ENCODE measurements at places on chromosomes 6 and 20.

DNA sequence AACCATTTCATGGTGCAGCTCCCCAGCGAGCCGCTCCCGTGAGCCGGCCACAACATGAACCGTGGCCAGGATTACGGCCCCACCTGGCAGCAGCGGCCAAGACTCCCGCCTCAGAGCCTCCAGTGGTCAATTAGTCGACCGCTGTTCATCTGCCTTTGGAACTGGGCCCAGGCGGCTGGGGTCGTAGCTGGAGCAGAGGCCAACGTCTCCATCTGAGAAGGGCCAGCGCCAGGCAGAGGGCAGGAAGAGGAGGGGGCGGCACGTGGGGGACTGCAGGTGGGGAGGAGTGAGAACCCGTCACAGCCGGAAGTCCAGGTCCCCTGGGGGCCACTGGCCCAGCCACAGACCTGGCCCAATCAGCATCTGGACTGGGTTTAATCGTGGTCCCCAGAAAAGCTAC is 184.3 kb downstream of the TAF4 start:
- no peak for DNase-seq

DNA sequence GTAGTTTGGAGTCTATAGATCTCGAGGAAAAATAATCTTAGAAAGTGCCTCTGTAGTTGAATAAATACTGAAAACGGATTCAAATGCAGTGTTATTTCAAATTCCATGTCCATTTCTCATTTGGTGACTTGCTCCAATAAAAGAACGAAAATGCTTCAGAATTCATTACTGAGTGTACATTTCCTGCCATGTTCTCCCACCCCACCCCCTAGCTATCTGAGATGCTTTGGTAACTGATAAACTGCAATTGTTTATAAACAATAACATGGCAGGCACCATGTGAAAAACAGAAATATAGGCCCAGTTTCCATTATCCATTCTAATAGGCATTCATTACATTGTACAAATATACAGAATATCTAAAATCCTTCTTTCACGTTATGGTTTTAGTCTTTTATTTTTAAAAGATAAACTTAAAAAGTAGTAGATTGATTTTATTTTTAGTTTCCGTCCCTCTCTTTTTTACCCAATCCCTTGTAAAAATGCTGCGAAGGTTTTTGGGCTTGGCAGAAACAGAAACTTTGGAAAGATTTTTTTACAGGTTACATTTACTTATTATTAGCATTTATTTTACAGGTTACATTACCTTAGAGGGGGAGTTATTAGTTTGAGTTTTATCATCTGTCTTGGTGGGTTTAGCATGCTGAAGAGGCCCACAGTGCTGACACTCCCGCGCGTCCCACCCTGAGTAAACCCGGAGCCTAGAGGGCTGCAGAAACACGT is 1.5 kb downstream of the FAM162B start:
- DNase-seq = peak; percentile 13

- DNase-seq = no peak
Observed at GRCh38 chr6:41647061-41647511, 8.8 kb downstream of the MDFI start.

DNA sequence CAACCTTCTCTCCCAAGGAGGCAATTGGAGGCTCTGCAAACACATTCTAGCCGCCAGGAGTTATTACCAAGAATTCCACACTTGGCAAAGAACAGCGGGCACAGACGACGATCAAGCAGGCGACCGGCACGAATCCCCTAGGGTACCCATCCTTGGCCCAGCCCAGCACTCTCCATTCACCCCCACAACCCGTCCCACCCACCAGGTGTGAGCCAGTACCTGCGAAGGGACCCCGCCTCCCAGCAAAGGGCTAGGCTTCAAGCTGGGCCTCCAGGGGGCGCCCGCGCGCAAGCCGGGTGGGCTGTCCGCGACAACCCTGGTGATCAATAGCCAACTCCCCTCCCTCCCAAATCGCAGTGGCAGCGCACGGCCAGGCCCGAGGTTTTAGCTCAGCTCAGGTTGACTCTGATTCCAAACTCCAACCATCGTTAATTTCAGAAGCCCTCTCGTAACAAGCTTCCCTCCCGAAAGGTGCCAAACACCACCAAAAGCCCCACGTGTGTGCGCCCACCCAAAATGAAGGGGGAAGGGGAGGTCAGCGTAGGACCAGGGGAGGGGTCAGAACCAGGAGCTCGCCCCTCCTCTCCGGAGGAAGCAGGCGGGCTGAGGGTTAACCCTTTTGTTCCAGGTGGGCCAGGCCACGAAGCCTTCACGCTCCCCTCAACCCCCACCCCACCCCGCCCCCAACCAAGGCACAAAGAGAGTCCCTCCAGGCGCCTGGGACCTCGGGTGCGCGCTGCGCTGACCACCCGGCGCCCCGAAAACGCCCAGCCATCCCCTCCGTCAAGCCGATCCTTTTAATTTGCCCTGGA is 2.1 kb downstream of the SALL4 start:
- DNase-seq = peak; percentile 75

DNA sequence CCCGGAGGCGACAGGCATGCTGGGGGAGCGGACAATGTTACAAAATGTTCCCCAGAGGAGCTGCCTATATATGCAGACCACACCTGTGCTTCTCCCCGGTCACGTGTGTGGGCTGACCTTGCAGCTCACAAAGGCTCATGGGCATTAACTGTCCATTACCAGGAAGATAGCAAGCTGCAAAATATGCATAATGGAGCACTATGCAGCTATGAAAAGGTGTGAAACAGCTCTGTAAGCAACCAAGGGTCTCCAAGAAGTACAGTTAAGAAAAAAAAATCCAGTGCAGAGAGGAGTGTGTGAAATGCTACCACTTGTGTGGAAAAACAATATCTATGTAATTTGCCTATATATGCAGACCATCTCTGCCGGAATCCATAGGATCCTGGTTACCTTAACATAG is 9.4 kb downstream of the TCF15 start:
- no peak for DNase-seq

DNA sequence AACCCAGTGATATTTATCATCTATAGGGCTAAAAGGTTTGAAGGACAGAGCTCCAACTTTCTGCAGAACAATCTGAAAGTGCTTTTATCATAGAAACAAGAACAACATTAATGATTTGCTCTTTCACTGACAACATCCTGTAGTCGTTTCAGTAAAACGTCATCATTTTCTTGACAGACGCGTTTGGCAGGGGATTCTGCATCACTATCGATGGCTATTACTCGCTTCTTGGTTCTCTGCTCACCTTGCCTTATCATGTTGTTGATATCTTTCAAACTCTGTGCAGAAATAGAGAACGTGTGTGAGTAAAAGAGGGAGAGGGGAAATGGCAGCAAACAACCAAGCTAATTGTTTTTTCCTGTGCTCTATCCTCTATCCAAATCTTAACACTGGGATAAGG is 47.1 kb upstream of the SAMHD1 start:
- DNase-seq = no peak

GRCh38 chr6:45965007-45965406 is 50.7 kb downstream of the CLIC5 start:
- DNase-seq = no peak

DNA sequence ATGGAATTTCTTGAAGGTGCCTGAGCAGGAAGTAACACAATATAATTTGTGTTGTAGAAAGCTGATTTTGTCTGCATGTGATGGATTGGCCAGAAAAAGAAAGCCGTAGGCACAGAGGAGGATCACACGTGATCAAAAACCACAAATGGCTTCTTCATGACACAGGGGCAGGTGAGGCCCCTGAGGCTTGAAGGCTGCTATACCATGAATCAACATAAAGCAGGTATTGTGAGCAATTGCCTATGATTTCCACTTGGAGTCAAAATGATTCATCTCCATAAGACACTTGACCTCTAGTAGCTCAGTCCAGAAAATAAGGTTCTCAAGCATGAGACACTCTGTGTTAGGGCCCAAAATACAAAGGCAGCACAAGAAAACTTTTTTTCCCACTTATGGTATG is 42.4 kb upstream of the EYA4 start:
- no peak for DNase-seq

- DNase-seq = no peak
Observed at GRCh38 chr6:53960311-53960710, 150.9 kb upstream of the MLIP start.

- no peak for DNase-seq
Observed at GRCh38 chr20:60888771-60889170, 363.3 kb upstream of the CDH4 start.

DNA sequence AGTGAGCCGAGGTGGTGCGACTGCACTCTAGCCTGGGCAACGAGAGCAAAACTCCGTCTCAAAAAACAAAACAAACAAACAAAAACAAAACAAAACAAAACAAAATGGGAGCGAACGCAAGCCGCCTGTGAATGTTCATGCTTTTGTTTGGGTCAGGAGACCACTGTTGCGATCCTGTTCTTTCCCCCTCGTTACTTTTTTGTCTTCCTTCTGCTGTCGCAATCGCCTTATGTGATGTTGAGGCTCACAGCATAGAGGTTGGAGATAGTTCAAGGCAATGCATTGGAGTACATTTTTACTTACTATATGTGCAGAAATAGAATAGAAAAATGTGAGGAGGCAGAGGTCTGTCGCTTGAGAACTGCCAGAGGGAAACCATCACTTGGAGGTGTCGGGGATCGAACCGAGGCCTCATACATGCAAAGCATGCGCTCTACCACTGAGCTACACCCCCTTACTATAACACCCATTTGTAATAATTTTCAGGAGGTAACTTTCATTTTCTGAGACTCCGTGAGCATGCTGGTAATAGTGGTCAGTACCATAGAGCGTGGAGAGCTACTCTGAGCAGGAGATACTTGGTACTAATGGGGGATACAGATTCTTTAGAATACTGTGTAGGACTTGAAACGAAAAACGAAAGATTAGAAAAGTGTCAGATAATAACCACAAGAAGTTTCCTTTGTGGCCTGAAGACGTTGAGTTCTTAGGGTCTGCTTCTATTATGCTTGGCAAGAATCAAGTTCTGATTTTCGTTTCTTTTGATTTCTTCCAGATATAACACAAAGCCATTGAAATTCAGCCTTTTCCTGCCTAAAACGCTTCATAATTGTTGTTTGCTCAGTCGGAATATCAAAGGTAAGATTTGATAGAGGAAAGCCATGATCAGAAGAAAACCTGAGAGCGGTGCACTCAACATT is 121.1 kb downstream of the TRIM27 start:
- no peak for DNase-seq
